ENCODE measurements at places on chromosomes 1 and 21.

- DNase-seq, result no peak
Measured at GRCh38 chr1:64073705-64074104, 129.7 kb upstream of the UBE2U start.

GRCh38 chr1:200776949-200777348 lies 38.3 kb downstream of the CAMSAP2 start:
- no peak for DNase-seq

- peak; percentile 77 for DNase-seq
Measured at GRCh38 chr21:46183910-46184624, at the start of gene SPATC1L. SPATC1L (minus strand) TSS chr21:46184459; CDS start chr21:46182816, 1,643 bp downstream.

- no peak for DNase-seq
Measured at GRCh38 chr21:19590044-19590443, 1186.5 kb upstream of the TMPRSS15 start.

DNA sequence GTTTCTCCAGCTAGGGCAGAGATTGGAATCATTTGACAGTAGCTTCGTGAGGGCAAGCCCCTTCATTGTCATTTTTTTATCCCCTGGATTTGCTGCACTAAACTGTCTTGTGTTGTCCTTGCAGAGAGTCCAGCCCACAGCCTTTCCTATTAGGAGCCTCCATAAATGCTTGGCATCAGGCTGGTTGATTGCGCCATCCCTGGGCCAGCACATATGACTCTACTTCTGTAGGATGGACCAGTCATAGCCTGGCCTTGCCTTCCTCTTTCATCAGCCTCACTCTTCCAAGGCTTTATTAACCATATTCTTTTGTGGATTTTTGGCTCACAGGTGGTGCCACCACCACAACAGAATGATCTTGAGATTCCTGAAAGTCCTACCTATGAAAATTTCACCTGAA lies 31.4 kb downstream of the LY9 start:
- no peak for DNase-seq

- DNase-seq, result peak; percentile 50
Measured at GRCh38 chr1:18256282-18257235, 149.0 kb downstream of the IGSF21 start.

- no peak for DNase-seq
Measured at GRCh38 chr1:40300651-40301050, 16.4 kb downstream of the COL9A2 start.

DNA sequence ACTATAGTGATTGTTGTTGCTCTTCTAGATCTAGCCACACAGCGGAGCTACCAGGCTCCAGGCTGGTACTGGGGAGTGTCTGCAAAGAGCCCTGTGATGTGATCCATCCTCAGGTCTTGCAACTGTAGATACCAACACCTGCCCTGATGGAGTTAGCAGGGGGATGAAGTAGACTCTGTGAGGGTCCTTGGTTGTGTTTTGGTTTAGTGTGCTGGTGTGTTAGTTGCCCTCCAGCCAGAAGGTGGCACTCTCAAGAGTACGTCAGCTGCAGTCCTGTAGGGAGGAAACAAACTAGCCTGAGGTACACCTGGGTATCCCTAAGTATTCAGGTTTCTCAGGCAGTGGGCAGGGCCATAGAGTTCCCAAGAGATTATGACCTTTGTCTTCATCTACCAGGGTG lies 81.2 kb upstream of the TMPRSS2 start:
- DNase-seq, result no peak

DNA sequence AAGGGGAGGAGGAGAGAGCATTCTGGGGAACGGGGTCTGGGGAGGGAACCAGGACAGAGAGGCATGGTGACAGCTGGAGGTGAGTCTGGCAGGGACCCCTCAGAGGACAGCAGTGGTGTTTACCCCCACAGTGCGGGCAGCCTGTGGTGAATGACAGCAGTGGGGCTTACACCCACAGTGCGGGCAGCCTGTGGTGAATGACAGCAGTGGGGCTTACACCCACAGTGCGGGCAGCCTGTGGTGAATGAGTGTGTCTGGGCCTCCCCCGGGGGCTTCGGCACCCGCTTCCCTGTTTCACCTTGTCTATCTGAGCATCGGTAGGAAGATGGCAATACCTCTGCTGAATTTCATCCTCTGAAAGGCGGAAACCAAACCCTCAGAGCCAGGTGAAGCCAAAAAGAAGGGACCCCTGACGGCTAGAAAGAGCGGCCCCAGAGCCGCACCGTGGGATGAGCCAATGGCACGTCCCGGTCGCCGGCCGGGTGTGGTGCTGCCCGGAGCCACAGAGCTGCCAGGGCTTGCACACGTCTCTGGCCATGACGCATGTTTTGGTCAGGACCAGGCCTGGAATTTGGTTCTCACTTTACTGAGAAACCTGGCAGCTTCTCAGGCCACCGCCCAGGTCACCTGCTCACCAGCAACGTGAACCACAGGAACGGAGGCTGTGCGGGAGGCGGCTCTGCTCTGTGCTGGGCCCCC lies 54.1 kb downstream of the SIK1 start:
- DNase-seq, result no peak

DNA sequence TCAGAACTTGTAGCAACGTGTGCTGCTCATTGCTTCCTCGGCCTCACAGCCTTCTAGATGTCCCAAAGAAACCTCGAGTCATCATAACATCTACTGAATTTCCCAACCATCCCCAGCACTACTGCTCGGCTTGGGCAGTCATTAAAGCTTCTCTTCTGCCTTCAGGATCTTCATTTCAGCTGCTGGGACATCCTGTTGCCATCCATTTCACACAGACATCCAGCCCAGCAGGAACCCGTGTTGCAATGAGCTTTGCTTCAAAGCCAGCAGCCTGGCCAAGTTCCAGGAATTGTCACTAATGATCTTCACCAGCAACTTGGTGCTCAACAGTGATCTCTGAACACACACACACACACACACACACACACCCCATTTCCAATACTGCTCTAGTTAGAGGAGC lies 18.5 kb downstream of the WLS start:
- peak; percentile 78 for DNase-seq

- DNase-seq, result no peak
Measured at GRCh38 chr1:176557543-176558258, 94.7 kb downstream of the PAPPA2 start.

DNA sequence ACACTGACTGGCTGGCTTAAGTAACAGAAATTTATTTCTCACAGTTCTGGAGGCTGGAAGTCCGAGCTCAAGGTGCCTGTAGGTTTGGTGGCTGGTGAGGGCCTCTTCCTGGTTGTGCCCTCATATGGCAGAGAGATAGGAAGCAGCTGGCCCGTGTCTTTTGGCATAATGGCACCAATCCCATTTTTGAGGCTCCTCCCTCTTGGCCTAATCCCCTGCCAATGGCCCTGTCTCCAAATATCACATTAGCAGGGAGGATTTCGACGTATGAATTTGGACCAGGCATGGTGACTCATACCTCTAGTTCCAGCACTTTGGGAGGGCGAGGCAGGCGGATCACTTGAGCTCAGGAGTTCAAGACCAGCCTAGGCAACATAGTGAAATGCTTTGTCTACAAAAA lies 37.4 kb downstream of the AGPAT3 start:
- no peak for DNase-seq

GRCh38 chr1:12525311-12526181 lies 92.5 kb downstream of the DHRS3 start:
- DNase-seq, result no peak

All from fibroblast of skin of scalp (primary cell).